Skeletal muscle cell (primary cell): ENCODE measurements at places on chromosomes 3 and 15.

DNA sequence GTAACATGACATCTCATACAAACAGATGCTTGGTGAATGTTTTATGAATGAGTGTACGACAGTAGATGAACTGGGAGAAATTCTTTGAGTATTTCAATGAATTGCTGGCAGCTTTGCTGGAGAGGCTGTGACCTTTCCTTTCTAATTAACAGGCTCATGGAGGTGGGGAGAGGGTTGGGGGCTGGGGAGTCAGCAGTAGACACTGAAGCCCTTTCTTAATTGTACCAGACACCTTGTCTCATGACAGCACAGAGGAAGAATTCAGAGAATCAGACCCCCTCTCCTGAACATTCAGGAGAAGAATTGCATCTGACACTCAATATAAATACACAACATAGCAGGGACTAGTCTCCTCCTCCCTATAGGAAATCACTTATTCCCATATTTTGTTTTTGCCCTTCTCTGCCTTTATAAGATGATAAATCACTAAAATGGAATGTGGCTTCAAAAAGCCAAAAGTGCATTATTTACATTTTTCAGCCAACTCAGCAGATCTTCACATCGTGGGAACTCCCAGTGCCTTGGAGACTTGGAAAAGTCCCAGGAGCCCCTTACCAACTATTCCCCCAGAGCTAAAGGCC lies 66.2 kb upstream of the TPM1 start:
- no peak for DNase-seq

DNA sequence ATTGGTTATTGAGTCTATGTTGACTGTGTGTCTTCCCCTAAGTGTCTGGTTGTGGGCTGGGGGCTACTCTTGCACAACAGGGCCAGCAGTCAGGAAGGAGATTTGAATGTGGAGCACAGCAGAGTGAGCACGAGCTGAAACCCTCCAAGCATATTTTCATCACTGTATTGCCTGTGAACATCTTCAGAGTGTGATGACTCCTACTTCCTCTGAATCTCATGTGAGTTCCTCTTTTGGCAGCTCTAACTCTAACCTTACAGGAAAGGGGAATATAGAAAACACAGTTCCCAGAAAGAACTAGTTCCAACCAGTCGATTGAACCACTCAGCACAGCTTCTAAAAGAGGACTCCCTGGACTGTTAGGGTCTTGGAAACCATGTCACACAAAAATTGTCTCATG lies 211.6 kb downstream of the RAP2B start:
- DNase-seq: peak; percentile 60

GRCh38 chr3:132317229-132317948 lies at the start of gene ACP3:
ACP3 (plus strand) TSS chr3:132317407; CDS start chr3:132317457, 50 bp downstream.
- peak; percentile 56 for DNase-seq

DNA sequence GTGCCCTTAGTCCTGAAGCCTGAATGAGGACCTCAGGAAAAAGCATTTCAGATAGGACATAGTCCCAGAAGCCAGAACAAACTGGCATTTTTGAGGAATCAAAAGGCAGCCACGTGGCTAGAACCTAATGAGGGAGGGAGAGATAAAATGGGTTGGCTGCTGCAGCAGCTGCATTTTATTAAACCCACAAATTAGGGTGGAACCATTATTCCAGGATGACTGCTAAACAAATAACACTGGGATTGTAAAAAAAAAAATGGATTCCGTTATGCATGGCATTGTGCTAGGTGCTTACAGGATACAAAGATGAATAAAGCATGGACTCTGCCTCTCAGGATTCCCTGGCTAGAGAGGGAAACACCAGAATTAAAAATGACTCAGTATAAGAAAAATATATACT lies 141.5 kb downstream of the SATB1 start:
- DNase-seq: no peak

- DNase-seq: no peak
Observed at GRCh38 chr3:43023066-43023465, 44.0 kb downstream of the GASK1A start.

GRCh38 chr15:66993090-66993489 lies 72.3 kb upstream of the SMAD3 start:
- no peak for DNase-seq

DNA sequence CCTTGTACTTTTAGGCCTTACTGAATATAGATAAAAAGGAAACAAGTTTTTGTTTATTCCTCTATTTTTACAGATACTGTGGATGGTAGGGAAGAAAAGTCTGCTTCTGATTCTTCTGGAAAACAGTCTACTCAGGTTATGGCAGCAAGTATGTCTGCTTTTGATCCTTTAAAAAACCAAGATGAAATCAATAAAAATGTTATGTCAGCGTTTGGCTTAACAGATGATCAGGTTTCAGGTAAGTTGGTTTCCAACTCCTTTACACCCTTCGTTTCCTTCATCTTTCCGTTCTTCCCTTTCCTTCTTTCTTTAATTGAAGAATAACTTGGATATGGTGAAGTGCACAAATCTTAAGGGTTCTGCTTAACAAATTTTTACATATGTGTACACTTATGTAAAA lies 23.1 kb downstream of the TFG start:
- DNase-seq: no peak

GRCh38 chr15:66595931-66596545 lies 30.2 kb upstream of the LCTL start:
- DNase-seq: no peak

GRCh38 chr3:12983319-12983718 lies 89.9 kb downstream of the IQSEC1 start:
- DNase-seq: no peak

- no peak for DNase-seq
Observed at GRCh38 chr15:58793862-58794261, 22.8 kb downstream of the MINDY2 start.

DNA sequence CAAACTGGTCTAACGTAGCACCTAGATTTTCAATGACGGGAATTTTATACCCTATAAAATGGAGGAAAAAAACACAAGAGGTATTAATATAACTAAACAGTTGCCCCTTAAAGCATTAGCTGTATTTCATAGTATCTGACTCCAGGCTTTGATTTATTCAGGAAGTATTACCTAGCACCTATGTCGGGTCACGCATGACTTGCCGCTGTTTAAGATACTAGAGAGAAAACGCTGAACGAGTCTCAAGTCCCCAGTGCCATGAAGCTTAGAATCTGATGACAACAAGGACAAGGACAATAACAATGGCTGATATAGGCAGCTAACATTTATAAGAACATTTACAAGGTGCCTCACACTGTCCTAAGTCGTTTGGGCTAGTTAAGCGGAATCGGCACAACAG lies 1.9 kb downstream of the SNRPA1 start:
- DNase-seq: no peak

DNA sequence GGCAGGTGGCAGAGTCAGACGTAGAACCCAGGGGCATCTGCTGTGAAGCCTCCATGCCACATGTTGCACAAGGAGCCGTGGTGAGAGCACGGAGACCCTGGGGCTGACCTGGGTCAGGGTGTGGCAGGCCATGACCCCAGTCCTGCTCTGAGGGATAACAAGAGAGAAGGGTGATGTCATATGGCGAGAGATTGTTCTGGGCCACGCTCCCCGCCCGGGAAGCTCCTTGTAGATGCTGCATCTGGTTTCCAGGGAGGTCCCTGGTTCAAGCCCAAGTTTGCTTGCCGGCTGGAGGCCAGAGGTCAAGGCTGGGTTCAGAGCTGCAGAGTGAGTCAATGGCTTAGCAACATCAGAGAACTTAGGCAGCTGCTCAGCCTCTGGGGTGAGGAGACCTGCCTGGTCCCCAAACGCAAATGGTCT lies 17.3 kb downstream of the FGD5 start:
- DNase-seq: no peak

DNA sequence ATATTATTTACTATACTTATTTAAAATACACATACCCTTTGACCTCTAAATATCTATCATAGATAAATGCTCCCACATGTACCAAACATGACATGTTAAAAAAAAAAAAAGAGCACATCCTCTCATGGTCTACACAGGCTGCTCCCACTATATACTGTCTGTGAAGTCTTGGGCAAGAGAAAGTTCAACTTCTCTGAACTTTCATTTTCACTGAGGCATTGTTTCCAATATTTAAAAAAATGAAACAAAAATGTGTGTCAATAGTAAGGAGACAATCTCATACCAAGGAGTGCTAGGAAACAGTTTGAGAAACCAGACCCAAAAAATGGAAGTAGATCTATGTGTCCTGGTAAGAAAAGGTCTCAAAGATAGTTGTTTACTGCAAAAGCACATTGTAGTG lies 29.3 kb downstream of the SLC4A7 start:
- no peak for DNase-seq

DNA sequence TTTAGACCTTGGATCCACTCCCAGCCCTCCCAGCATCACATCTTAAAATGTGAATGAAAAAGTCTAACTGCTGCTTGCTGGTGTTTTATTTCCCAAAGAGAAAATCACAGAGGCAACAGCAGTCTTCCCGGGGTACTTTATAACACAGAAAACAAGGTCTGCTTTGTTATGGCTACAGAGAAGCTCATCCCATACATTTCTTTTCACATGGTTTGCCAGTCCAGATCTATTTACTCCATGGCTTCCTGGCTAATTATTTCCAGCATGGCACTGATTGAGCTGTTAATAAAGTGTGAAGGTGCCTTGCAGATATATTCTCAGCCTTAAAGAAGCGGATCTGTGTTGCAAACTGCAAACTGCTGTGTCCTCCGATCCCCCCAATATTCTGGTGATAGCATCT lies 466.1 kb upstream of the CFAP20DC start:
- DNase-seq: no peak

GRCh38 chr3:78141269-78141668 lies 1101.4 kb downstream of the ROBO2 start:
- DNase-seq: peak; percentile 22

- no peak for DNase-seq
Observed at GRCh38 chr3:138401834-138402233, 32.6 kb upstream of the ESYT3 start.

DNA sequence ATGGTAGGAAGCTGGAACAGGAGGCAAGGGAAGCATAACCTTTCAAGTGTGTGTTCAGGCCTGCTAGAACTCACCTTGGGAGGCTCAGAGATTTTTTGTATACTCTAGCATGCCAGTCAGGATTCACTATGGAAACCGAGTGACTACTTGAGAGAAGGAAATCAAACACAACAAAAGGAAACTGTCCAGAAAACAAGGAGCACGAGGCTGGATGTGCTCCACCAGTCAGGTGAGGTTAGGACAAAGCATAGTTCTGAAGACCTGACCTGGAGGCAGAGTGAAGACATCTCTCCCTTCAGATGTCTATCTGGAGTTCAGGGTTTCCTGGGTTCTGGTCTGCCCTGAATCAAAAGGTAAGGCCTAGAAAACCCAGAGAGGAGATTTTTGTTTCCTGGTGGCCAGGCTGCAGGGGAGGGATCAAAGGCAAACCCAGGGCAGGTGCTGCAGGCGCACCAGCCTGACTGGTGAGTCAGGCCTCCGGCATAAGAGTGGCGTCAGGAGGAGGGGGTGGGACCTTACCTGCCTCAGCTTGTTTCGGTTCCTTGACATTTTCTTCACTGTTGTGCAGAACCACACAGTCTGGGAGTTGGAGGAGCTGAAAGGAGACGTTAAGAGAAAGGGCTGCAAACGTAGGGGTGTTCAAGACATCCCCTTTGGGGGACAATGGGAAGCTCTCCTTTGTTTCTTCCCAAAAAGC lies 52.2 kb upstream of the OSBPL11 start:
- no peak for DNase-seq

GRCh38 chr3:170128259-170128976 lies 53.1 kb downstream of the PHC3 start:
- no peak for DNase-seq

- no peak for DNase-seq
Observed at GRCh38 chr3:9387322-9387655, 10.1 kb upstream of the SETD5 start.

GRCh38 chr15:98803228-98804056 lies 155.1 kb downstream of the IGF1R start:
- DNase-seq: no peak

DNA sequence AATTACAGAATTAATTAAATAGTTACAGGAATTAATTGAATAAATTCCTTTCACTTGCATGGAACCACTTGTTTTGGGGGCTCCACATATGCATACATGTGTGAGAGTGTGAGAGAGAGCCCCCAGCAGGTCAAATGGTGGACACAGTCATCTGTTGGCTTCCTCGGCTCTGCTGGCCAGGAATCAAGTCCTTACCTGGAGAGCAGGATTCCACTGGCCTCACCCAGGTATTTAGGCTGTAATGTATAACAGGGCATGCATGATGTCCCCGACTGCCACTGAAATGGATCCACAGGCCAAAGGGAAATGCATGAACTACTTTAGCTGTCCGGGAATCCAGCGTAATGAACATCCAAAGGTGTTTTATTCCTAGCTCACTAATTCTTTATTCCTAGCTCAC lies 139.7 kb upstream of the SMAD3 start:
- DNase-seq: no peak

DNA sequence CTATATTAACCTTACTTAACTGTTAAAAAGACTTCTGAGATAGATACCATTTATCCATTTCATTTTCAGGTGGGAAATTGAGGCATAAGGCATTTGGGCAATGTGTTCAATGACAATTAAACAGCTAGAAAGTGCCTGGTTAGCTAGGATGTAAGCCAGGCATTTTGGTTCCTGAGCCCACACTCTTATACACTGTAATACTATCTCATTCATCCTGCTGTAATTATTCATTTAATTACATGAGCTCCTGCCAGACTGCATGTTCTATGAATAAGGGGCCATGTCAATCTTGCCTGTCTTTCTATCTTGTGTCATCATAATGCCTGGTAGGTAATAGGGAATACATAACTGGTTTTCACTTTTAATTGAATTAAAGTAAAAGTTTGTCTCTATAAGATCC lies 74.0 kb downstream of the RBMS3 start:
- DNase-seq: no peak

GRCh38 chr15:37098468-37099318 lies 1.7 kb downstream of the MEIS2 start:
- DNase-seq: no peak

- DNase-seq: peak; percentile 65
Observed at GRCh38 chr3:17039594-17039993, 154.8 kb downstream of the PLCL2 start.

DNA sequence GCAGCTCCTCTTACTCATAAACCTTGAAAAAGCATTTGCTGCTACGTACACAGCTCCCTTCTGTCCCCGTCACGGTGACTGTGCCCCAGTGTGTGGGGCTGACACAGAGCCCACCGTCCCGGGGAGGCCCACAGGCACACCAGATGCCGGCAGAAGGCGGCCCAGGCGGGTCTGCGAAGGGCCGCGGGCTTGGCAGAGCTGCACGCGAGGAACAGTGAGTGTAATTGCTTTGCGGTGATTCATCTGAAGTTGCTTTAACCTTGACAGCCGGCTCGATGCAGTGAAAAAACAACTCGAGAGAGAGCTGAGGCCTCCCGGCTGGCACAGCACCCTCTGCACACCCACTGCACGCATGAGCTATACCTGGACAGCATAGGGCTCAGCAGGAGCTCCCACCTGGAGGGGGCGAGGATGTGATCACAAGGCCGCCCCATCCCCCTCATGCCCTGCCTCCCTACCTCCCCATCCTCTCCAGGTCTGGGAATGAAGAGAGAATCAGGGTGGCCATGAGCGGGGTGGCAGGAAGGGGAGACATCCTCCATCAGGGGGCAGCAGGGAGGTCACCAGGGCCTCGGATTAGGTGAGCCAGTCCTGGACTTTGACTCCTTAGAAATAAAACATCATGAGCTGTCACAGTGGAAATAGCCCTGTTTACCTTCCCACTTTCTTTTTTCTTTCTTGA lies 172.7 kb downstream of the MEGF11 start:
- DNase-seq: peak; percentile 22

- DNase-seq: no peak
Observed at GRCh38 chr3:75138345-75138744, 523.9 kb upstream of the CNTN3 start.

- no peak for DNase-seq
Observed at GRCh38 chr15:26394801-26395200, 378.1 kb downstream of the GABRB3 start.
